ENCODE measurements at places on chromosomes 12 and 14.

DNA sequence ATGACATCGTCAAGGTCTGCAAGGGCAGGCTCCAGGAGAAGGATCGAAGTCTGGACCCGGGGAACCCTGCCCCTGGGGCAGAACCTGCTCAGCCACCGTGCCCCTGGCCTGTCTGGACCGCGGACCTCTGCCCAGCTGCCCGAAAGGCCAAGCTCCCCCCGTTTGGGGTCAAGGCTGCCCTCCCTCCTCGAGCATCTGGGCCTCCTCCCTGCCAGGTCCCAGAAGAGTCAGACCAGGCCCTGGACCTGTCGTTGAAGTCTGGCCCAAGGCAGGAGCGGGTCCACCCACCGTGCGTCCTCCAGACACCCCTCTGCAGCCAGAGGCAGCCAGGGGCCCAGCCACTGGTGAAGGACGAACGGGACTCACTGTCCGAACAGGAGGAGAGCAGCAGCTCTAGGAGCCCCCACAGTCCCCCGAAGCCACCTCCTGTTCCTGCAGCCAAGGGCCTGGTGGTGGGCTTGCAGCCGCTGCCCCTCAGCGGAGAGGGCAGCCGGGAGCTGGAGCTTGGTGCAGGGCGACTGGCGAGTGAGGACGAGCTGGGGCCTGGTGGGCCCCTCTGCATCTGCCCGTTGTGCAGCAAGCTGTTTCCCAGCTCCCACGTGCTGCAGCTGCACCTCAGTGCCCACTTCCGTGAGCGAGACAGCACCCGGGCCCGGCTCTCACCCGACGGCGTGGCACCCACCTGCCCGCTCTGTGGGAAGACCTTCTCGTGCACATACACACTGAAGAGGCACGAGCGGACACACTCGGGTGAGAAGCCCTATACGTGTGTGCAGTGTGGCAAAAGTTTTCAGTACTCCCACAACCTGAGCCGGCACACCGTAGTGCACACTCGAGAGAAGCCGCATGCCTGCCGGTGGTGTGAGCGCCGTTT lies 856 bp downstream of the ZBTB42 start:
- no peak for DNase-seq

- no peak for DNase-seq
Observed at GRCh38 chr14:88660056-88660455, 97.2 kb downstream of the ZC3H14 start.

GRCh38 chr12:90854136-90854689 lies 100.8 kb downstream of the CCER1 start:
- DNase-seq: peak; percentile 29

- DNase-seq: no peak
Observed at GRCh38 chr12:80709811-80710726, 2.6 kb downstream of the MYF6 start.

DNA sequence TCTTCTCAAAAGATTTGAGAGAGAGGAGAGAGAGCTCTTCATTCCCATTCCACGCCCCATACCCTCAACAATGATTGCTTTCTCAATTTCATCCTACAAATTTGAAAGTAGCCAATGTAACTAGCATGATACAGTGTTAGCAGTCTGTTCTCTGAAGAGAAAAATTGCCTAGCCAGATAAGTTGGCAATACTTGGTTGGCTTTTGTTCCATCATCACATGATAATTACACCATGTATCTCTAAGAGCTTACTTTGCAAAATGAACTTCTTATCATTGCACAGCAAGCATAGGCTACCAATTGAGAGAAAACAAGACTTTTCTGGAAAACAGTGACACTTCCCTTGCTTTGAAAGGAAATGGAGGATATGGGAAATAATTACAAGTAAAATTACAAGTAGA lies 68.9 kb downstream of the FSCB start:
- no peak for DNase-seq

DNA sequence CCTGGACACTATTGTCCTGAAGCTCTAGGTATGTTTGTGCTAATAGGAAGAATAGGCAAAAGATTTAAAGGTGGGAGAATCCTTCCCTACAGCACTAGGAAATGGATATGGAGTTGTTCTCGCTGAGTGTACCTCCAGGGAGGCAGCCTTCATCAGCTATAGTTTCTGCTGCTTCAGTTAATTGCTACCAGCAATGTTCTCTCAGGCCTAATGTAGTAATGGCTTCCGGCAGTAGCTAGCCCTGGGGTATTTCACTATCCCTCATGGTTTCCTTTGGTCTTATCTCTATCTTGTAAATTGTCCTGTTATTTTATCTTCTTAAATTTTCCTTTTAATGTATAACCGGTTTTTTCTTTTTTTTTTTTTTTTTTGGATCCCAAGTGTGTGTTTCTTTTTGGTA lies 9.3 kb upstream of the CLEC12A start:
- DNase-seq: no peak

Measured in NCI-H510A (cell line).